Activated CD4-positive, alpha-beta T cell treated with anti-CD3 and anti-CD28 coated beads, Interleukin-2, amount 10 ng/mL, durations not matched to agents 24 days and 14 days (primary cell): ENCODE measurements at places on chromosomes 4 and X. TPM values are rescaled to one million over a fixed set of nuclear protein-coding genes. Genes with fewer than 3 reads are reported as not detected.

DNA sequence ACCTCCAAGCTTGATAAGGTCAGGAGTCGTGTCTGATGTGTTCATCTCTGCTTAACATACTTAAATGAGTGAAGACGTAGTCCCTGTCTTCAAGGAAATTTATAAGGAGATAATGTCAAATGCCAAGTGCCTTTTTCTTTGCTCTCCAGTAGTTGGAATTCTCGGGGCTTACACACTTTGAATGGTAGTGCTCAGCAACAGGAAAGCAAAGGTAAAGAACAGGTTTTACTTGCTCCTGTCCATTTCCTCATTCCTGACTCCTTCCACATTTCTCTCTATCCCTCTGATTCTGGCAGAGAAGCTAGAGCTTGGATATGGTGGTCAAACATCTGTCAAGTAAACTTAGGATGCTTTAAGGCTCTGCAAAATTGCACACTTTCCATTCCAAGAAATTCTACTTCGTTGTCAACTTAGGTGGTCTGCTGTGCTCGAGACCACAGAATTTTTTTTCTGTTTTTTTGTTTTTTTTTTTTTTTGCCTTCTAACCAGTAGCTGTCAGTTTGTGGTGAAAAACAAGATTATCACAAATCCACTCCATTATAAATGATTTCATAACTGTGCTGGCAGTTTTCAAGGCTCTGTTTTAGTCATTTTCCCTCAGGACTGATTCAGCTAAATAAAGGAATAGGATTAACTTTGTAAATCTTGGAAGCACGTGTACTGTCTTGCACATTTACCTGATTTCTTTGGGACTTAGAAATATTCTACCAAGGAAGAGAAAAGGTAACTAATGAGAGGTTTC is 180.8 kb upstream of the ANXA3 start:
- no peak for DNase-seq

Gene SYP
- total RNA-seq: 4.9 and 5.3 TPM in 2 replicates

DNA sequence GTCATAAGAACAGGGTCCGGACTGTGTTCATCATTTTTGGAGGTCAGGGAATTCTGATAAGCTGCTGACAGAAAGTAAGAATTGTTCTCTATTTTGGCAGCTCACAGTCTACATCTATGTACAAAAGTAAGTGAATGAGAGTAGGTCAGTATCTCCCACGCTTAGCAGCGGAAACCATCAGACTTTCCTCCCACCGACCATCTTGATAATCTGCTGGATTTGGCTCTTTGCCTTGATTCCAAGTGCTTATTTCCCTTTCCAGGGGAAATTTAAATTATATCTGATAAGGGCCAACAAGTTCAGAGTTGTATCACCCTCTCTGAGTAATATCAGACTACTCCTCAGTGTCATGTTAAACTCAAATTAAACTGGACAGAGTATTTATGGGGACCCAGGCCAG is 118.0 kb downstream of the CAMK2D start:
- DNase-seq: no peak

- peak; percentile 88 for DNase-seq
These were observed 30.5 kb upstream of the TCEAL4 start for GRCh38 chrX:103554687-103555424.

Gene ENOX2
- 13.9 and 17.0 TPM in 2 replicates for total RNA-seq

Gene RIBC1
- total RNA-seq: 0.44 and 0.54 TPM in 2 replicates

- peak; percentile 59 for DNase-seq
These were observed 40.0 kb downstream of the RIPPLY1 start for GRCh38 chrX:106862972-106863688.
